ENCODE measurements at places on chromosomes 13 and 19.

DNA sequence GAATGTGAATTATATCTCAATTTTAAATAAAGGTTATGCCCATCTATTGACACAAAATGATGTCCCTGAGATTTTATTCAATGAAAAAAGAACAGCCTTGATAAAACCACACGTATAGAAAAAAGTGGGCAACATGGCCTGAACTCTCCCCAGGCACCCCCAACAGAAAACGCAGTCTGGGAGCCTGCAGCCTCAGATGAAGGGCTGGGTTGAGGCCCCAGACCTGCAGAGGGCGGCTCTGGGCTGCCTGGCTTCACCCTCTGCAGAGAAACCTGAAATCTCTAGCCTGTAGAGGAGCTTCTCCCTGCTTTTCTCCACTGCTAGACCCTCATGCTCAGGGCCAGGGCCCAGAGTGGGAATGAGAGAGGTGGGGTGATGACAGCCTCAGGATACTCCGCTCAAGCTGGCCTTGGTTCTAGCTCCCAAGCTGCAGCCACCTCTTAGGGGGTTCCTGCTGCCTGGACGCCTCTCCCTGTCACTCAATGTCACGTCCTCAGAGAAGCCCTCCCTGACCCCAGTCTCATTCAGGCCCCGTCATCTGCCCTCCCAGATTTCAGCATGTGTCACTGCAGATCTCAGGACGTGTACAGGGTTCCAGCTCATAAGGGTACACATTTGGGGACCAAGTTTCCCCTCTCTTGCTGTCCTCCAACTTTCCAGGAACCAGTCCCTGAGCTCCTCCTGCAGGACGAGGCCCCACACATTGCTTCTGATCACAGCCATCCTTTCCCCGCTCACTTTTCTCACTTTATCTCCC, 1.8 kb downstream of the MBD3 start:
- no peak for DNase-seq

DNA sequence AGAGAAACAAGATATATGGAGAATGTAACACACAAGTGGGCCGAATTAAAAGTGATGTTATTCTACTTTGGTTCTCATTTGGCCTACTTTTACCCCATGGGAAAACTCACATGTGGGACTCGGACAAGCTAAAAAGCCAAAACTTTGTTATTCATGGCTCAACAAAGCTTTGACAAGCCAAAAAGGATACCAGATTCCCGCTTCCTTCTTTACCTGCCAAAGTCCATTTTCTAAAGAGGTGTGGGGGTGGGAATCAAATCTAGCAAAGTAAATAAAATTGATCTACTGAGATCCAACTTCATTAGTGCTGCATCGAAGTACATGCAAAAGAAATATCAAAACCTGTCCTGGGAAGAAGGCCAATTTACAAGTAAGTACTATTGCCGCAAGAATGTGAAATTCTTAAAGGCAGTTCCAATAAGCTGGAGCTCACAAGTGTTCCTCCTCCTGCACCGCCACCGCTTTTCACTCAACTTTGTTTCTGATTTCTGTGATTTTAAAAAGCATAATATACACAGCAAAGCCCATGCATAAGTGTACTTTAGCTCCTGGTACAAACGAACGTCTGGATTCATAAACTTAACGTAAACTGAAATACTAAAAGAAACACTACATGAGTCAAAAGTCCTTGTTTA, 1.1 kb downstream of the LNX2 start:
- no peak for DNase-seq

- peak; percentile 24 for DNase-seq
Observed at GRCh38 chr19:2426611-2427428, 566 bp downstream of the TIMM13 start.

DNA sequence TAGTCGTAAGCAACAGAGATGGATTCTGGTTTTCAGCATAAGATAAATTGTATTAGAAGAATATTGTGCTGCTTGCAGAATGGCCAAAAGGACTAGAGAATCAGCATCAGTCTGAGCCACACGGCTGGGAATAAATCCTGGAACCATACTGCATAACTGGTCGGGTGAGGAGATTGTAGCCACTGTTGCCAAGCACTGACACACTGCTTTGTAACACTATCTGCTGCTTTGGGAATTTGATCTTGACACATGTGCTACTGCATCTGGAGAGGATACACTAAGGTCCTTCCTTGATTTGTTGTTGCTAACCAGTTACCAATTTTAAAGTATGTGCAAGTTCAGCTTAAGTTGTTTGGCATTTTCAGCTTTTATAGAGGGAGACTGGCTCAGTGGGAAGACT, 1.9 kb downstream of the HNRNPA1L2 start:
- DNase-seq = no peak

GRCh38 chr13:112242777-112243176, 133.4 kb upstream of the SPACA7 start:
- DNase-seq = no peak

- peak; percentile 36 for DNase-seq
Observed at GRCh38 chr13:30997697-30998096, 65.2 kb downstream of the TEX26 start.

DNA sequence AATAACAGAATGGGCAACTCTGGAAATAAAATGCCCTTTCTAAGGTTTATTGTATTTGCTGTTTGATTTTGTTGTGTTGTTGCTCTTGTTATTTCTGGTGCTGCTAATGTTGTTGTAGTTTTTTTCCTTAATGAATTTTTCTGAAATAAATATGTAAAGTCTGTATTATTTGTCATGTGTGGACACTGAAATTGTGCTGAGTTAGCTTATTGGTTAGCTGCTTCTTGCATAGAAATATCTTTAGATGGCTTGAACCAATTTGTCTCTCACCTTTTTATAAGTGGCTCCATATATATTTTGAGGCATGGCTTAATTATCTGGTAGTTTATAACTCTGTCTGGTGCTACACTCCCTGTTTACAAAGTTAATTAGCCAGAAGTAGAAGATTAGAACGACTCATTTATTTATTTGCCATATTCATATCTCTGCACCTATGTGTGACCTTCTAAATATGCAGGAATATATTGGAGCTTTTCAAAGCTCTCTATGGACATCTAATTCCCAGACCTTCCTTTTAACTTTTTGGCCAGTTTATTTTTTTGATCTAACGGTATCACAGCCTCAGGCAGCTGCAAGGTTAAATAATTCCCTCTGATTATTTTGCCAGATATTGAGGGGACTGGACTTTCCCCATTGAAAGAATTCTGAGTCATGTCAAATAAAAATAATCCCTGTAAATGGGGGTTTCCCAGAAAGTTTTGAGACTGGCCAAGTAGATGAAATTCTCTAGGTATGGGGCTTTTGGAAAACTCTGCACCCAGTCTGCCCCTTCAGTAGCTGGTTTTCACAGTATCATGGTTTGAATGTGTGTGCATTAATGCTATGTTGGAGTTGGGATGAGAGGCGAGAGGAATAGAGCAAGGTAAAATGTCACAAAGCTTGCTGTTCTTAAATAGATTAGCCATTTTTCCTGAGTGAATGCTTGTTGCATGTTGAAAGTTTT, 1331.7 kb upstream of the MIR17HG start:
- no peak for DNase-seq

GRCh38 chr13:52969373-52969772, 59.2 kb upstream of the OLFM4 start:
- DNase-seq = no peak

GRCh38 chr19:45467456-45468158, at the start of gene FOSB:
TSS of gene FOSB (plus strand) at chr19:45467996. CDS start at chr19:45468587, 591 bp downstream.
- peak; percentile 85 for DNase-seq

DNA sequence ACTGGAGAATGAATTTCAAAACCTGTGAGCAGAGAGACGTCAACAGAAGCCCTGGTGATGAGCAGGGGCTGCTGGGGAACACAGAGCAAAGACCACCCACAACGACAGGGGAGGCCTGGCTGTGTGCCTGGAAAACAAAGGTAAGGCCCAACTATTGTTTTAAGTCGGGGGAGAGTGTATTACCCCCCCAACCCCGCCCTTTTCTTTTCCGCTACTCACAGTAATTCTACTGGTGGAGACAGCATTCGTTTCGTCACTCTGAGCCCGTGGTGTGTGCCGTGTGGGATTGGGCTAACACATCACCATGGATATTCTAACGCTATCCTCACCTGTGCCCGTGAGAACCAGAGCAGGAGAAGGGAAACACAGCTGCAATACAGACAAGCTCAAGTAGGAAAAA, 18.6 kb upstream of the ADPRHL1 start:
- DNase-seq = no peak

GRCh38 chr13:35474496-35475211, 1.8 kb downstream of the MAB21L1 start:
- DNase-seq = no peak

- no peak for DNase-seq
Observed at GRCh38 chr19:7971553-7972520, 28.4 kb upstream of the TIMM44 start.

GRCh38 chr19:48443256-48443655, 2.5 kb upstream of the GRWD1 start:
- DNase-seq = no peak

GRCh38 chr19:29480507-29480906, 45.3 kb upstream of the VSTM2B start:
- no peak for DNase-seq

GRCh38 chr19:39030854-39031367, 1.4 kb downstream of the FBXO27 start:
- DNase-seq = no peak

DNA sequence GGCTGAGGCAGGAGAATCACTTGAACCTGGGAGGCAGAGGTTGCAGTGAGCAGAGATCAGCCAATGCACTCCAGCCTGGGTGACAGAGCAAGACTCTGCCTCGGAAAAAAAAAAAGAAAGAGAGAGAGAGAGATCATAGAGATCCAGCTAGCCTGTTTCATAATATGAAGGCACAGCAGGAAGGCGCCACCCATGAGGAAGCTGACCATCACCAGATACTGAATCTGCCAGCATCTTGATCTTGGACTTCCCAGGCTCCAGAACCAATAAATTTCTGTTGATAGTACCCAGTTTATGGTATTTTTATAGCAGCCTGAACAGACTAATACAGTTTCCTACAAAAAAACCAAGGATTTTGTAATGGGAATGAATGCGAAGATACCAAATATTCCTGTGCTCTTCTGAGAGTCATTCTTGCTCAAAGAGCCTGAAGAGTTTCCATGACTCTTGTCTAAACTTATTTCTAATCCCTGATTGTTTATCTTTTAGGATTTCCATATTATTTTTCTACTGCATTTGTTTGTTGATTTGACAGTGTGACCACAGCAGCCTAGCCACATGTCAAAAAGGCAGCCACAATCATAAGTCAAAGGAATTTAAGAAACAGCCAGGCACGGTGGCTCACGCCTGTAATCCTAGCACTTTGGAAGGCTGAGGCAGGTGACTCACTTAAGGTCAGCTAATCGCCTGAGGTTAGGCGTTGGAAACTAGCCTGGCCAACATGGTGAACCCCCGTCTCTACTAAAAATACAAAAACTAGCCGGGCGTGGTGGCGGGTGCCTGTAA, 37.7 kb upstream of the PDCD5 start:
- no peak for DNase-seq

DNA sequence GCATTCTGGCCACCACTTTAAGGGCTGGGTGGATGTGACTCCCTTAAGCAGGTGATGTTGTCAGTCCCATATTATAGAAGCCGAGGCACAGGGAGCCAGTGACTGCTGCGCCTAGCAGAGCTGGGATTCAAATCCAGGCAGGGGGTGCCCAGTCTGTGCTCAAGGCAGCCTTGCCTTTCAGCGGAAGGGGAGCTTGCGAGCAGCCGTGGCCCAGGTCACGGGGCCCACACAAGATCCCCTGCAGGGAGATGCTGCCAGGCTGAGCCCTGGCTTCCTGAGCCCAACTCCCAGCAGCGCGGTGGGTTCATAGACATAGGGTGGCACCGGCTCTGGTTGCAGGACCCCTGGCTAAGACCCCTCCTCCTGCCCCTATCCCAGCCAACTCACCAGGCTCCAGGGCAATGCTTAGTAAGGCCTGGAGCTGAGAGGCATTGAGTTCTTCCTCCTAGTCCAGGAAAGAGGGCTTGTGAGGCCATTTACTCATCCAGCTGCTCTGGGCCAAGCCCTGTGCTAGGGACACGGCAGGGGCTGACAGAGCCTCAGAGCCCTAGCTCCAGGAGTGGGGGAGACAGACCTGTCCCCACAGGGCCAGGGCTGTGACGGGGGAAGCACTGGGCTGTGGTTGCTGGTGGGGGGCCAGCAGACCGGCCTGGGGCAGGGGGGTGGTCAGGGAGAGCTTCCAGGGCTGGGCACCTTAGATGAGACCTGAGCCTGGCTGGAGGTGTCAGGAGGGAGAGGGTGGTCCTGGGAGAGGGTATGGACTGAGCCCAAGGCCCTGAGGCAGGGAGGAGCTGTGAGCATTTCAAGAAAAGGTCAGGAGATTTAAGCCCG, 9.6 kb downstream of the CAPN12 start:
- no peak for DNase-seq

DNA sequence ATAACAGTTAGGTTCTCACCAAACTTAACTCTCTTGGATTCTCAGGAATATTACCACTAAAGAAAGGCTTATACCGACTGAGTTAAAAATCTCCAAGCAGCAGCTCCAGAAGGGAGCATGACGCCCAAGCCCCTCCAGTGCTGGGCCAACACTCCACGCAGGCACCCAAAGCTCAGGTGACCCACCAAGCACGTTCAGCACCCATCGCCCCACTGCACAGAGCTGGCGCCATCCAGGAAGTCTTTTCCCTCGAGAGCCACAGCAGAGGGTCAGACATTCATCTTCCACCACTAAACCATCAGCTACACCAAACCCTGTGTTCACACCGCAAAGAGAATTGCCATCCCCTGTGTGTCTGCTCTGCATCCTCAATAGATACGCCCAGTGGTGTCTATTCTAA, 65.7 kb downstream of the SOX1 start:
- no peak for DNase-seq

DNA sequence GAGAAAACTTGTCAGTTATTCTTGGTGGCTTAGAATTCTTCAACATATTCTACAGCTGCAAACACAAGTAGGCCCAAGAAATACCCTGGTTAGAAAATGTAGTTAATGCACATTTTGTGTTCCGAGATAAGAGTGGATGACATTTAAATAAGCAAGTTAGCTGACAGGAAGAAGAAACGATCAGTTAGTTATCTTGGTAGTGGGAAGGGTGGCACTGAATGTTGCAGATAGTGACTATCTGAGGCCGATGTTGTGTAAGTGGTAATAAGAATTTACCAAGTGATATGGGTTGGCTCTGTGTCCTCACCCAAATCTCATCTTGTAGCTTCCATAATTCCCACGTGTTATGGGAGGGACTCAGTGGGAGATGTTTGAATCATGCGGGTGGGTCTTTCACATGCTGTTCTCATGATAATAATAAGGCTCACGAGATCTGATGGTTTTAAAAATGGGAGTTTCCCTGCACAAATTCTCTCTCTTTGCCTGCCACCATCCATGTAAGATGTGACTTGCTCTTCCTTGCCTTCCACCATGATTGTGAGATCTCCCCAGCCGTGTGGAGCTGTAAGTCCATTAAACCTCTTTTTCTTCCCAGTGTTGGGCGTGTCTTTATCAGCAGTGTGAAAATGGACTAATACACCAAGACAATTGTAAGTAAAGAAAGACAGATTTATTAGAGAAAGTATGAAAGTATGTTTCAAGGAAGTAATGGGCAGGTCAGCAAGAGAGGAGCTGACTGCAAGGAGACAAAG, 10.9 kb upstream of the AKAP11 start:
- DNase-seq = no peak

DNA sequence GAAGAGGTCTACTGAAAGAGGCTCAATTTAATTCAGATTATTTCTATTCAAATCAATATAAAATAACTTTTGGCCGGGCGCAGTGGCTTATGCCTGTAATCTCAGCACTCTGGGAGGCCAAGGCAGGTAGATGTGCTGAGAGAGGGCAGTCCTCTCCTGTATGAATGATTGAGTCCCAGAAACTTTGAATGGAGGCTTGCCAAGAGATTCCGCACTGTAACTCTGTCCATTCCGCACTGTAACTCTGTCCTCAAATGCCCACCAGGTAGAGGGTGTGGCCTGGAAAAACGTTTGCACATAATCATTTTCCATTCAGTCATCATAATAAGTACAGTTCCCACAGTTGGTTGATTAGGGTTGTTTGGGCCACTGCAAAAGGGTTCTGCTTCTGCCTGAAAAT, 274.7 kb upstream of the SOX21 start:
- no peak for DNase-seq
